ENCODE measurements at places on chromosomes 7 and 10.

GRCh38 chr10:116989439-116989838 is 15.5 kb downstream of the SHTN1 start:
- H3K4me1 ChIP-seq: no peaks in the 10 kb centered on the region
- H3K36me3 ChIP-seq: no peaks in the 10 kb centered on the region
- no peak overlapping the region for H3K4me3 ChIP-seq
- no peaks in the 10 kb centered on the region for H3K27me3 ChIP-seq
- no peak for DNase-seq

GRCh38 chr7:130446259-130446658 is 5.4 kb upstream of the CEP41 start:
- H3K4me3 ChIP-seq: no peak overlapping the region
- H3K27ac ChIP-seq: no peak overlapping the region
- H3K4me1 ChIP-seq: peaks cover 16% of the 10 kb centered on the region
- H3K36me3 ChIP-seq: no peaks in the 10 kb centered on the region
- H3K27me3 ChIP-seq: no peaks in the 10 kb centered on the region

DNA sequence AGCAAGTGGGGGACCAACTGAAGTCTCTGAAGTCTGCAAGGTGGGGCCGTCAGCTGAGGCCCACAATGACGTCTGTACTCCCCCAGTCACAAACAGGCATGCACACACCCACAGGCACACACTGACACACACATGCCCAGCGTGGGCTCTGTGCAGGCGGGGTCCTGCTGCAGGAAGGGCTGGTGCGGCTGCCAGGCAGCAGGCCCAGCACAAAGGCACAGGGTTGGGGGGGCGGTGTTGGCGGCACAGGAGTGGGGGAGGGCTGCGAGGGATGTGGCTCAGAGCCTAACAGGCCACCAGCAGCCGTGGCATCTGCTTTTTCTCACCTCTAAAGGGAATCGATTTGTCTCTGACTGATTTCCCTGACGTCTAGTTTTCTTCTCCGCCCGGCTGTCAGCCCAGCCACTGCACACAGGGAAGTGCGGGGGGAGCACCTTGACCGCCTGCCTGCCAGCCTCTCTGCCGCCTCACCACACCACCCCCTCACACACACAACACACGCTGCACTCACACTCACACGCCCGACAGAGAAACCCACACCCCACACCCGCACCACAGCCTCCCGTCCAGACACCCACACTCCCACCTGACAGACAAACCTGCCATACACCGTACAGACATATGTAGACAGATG is 43.5 kb upstream of the ZMIZ1 start:
- H3K4me3 ChIP-seq: no peak overlapping the region
- no peaks in the 10 kb centered on the region for H3K36me3 ChIP-seq
- DNase-seq: peak; percentile 71
- H3K27ac ChIP-seq: peak overlapping the region; percentile 87
- peaks cover 38% of the 10 kb centered on the region for H3K4me1 ChIP-seq
- no peaks in the 10 kb centered on the region for H3K27me3 ChIP-seq

DNA sequence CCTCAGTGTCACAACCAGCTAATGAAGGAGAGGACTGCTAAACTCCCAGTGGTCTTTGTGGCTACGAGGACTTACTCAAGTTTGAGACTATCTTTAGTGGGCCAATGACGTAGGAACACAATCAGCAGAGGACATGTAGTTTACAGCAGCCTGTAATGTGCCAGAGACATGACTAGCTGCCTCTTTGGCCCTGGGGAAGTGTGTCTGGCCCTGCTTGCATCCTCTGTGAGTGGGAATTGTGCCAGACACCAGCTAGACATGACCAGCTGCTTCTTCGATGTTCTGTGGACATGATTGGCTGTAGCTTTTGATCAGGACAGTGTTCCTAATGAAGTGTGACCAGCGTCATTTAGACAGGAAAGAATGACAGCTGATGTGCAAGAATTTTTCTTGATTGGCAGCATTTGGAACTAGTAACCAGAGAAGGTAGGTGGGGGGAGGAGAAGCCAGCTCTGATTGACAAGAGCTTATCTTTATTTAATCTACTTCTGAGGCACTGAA is 141.7 kb downstream of the AUTS2 start:
- peak overlapping the region; percentile 81 for H3K27ac ChIP-seq
- DNase-seq: peak; percentile 81
- H3K27me3 ChIP-seq: no peaks in the 10 kb centered on the region
- H3K4me1 ChIP-seq: peaks cover 56% of the 10 kb centered on the region
- H3K4me3 ChIP-seq: no peak overlapping the region

DNA sequence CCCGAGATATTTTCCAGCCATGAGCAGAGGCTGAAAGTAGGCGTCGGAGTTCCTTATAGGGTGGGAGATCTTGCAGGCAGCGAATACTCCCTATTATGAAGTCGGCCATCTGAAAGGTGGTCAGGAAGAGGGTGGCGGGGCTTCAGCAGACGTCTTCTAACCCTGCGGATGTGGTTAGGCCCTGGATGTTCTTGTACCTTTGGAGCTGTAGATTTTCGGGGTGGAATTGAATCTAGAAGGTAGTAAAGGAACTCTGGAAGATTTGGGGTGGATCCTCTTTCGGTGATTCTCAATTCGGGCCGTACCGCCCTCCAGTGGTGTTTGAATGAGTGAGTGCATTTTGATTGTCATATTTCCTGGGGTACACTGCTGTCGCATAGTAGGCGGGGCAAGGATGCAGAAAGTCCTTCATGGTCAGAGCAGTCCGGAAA is 635 bp downstream of the NUP205 start:
- H3K36me3 ChIP-seq: no peaks in the 10 kb centered on the region
- no peaks in the 10 kb centered on the region for H3K4me1 ChIP-seq
- DNase-seq: peak; percentile 51
- H3K27me3 ChIP-seq: no peaks in the 10 kb centered on the region

- DNase-seq: no peak
- no peak overlapping the region for H3K27ac ChIP-seq
- peaks cover 23% of the 10 kb centered on the region for H3K4me1 ChIP-seq
- no peak overlapping the region for H3K4me3 ChIP-seq
These were observed 35.0 kb downstream of the C10orf105 start for GRCh38 chr10:71684356-71685173.

GRCh38 chr7:145692237-145692950 is 424.2 kb upstream of the CNTNAP2 start:
- H3K4me1 ChIP-seq: no peaks in the 10 kb centered on the region
- H3K27me3 ChIP-seq: no peaks in the 10 kb centered on the region
- no peak for DNase-seq
- no peaks in the 10 kb centered on the region for H3K36me3 ChIP-seq
- no peak overlapping the region for H3K27ac ChIP-seq
- H3K4me3 ChIP-seq: no peak overlapping the region

- H3K27me3 ChIP-seq: no peaks in the 10 kb centered on the region
- DNase-seq: no peak
- peak overlapping the region; percentile 83 for H3K27ac ChIP-seq
- H3K36me3 ChIP-seq: peaks cover 15% of the 10 kb centered on the region
- peak overlapping the region; percentile 73 for H3K4me3 ChIP-seq
These were observed 884 bp downstream of the RINT1 start for GRCh38 chr7:105532709-105533460.

Data from cardiac muscle cell (in vitro differentiated cells and primary cell).